ENCODE measurements at places on chromosomes 1 and 21.

- DNase-seq: no peak
Observed at GRCh38 chr1:71307451-71307850, 226.6 kb upstream of the ZRANB2 start.

DNA sequence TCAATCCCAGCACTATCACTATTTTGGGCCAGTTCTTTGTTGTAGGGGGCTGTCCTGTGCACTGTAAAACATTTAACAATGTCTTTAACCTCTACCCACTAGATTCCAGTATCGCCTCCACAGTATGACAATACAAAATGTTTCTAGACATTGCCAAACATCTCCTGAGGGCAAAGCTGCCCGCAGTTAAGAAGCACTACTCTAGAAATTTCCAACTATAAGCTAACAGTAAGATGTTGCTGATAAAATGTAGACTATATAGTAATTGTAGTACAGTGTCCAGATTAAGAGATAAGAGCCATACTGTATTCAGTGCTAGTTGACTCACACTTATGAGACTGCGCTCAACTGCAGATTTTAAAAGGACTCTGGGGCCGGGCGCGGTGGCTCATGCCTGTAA, 5.0 kb downstream of the MTF1 start:
- no peak for DNase-seq

DNA sequence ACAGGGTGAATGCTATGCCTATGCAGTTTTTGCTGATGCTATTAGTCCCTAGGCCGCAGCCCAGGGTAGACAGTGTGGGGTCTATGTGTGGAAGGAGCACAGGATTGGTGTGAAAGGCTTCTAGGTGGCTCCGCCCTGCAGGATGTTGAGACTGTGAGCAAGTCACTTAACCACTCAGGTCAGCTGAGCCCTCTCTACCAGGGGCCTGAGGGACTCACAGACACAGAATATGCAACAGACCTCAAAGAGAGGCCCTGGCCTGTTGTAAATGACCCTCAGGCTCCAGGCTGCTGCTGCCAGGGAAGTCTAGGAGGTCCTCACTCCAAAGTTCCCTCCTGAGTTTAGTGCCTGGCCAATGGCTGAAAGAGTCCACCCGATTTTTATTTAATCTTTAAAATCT, 11.0 kb downstream of the NHLH2 start:
- no peak for DNase-seq

- no peak for DNase-seq
Observed at GRCh38 chr1:179800481-179800880, 57.4 kb downstream of the FAM163A start.

DNA sequence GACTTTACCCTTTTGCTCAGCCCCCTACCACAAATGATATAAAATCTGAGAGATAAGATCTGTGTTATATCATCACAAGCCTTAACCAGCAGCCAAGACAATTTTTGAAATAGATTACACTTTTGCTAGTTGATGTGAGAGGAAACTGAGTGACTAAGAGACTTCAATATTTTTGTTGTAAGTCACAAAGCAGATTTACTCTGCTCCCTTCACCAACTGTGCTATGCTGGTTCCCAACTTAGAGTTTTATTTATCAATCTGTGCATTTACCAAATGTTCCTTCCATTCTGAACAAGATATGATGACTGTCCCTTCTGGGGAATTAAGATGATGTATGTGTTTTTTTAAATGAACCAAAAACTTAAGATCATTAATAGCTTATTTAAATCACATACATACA, 12.1 kb upstream of the GRIK1 start:
- DNase-seq: no peak

DNA sequence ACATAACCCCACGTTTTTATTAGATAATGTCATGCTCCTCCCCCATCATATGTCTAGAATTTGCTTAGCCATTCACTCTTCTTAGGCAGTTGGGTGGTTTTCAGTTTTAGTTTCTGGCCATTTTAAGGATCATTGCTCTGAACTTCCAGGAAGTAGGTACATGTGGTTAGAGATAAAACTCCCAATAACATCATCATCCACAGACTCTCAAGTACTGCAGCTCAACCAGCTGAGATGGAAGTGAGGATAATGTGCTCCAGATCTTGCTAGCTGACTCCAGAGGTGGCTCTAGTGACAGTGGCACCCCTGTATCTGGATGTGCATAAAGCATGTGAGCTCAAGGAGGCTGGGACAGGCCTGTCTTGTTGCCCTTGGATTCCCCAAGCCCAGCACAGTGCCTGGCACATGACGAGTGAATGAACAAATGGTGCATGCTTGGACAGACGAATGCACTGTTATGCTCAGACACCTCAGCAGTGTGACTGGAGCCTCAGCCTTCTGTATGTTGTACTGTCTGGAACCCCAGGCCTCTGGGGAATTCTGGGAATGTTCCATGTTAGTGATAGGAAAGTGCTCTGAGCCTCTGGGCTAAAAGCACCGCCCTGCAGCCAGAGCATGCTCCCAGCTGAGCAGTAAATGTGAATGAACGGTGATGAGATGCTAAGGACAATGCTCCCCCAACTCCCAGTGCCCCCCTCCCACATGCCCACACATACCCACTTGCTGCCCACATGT, 16.4 kb upstream of the KCNN3 start:
- no peak for DNase-seq

DNA sequence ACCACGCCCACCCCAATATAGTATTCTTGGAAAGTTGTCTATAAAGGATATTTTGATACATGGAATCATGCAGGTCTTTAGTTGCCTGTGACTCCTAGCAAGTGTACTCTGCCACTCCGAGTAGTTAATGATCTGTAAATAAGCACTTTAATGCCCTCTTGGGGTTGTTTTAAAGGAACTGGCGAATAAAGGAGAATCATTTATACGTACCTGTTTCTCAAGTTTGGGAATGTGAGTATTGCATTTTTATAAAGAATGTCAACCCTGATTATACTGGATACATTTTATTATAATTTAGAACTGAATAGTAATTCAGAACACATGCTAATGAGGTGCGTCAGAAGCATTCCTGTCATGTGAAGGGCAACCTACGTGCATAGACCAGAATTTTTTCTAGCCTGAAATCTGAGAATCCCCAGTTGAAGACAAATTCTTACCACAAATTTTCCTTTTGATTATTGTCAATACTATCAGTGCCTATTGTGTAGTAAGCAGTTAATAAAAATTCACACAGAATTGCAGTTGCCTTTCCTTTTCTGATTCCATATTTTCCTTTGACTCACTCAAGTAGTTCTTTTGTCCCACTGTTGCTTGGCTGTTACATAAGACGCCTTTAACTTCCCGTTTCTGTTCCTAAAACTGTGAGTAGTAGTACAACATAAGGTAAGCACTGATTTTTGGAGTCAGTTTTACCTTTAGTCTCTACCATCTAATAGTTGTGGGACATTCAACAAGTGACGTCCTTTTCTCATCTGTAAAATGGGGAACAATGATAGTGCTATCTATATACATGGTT, 5.1 kb downstream of the AHCYL1 start:
- DNase-seq: no peak
